AML-193 (cell line): ENCODE measurements at places on chromosomes 5 and 9.

DNA sequence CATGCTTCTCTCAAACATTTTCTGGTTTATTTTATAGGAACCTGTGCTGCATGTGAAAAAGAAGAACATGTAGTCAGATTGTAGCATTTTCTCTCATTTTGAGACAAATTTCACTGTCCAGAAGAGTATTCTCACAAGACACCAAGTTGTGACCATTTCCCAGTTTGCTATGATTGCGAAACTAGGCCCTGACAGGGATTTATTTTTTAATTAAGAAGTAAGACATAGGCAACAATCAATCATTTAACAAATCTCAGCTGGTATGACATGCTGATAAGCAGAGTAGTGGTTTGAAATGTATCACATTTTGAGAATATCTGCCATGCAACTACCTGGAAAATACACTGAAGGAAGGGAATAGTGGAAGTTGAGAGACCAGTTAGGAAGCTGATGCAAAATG is 11.6 kb downstream of the OR13C8 start:
- no peak for DNase-seq

DNA sequence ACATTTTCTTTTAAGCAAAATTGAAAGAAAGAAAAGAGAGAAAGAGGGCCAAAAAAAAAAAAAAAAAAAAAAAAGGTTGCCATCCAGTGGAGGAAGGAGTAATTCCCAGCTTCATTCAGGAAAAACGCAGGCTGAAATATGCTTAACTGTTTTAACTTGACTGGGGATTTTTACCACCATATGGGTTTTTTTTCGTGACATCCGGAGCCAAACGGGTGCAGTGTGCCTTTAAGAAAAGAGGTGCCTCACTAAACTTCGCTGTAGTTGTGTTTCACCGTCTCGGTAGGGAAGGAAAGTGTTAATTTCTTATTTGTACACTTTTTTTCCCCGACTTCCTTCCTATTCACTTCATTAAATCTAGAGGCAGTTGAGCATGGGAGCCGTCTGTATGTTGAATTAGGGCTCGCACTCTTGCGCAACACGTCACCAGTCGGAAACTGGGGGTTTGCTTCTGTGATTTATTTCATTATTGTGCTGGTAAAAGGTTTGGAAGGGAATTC is 143.0 kb downstream of the SMARCA2 start:
- DNase-seq, result peak; percentile 84

DNA sequence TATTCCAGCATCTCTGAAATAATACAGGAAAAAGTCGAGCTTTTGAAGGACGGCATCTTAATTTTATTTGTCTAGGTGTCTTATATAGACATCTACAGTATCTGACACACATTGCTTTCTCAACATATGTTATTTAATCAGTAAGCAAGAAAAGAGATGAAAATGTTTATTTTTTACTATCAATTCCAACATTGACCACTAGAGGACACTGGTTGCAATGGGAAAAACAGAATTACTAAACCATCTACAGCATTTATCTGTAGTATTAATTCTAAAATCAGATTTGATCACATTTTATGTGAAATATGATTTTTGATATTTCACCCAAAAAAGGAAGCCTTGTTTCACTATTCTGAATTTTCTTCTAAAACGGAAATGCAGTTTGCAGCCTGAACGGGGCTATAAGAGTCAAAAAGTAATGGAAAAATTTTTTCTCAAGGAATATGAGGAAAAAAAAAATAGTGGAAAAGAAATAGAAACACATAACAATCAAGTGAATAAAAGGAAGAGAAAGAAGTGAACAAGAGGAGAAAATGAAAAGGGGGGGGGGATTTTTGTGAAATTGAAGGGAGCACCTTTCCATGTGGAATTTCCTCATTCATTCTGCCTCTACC is 98.6 kb downstream of the OSTF1 start:
- peak; percentile 41 for DNase-seq

GRCh38 chr5:170791325-170791954 is 7.9 kb downstream of the GABRP start:
- DNase-seq, result peak; percentile 25

DNA sequence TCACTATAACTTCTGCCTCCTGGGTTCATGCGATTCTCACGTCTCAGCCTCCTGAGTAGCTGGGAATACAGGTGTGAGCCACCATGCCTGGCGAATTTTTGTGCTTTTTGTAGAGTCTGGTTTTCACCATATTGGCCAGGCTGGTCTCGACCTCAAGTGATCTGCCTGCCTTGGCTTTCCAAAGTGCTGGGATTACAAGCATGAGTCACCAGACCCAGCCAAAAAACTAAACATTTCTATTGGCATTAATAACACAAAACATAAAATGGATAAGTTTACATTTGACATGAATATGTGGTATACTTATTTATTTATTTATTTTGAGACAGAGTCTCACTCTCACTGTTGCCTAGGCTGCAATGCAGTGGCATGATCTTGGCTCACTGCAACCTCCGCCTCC is 13.6 kb upstream of the REEP5 start:
- no peak for DNase-seq

- no peak for DNase-seq
Observed at GRCh38 chr9:29751226-29751625, 2177.9 kb upstream of the C9orf72 start.

GRCh38 chr9:95266649-95267048 is 50.9 kb downstream of the FANCC start:
- DNase-seq, result no peak

DNA sequence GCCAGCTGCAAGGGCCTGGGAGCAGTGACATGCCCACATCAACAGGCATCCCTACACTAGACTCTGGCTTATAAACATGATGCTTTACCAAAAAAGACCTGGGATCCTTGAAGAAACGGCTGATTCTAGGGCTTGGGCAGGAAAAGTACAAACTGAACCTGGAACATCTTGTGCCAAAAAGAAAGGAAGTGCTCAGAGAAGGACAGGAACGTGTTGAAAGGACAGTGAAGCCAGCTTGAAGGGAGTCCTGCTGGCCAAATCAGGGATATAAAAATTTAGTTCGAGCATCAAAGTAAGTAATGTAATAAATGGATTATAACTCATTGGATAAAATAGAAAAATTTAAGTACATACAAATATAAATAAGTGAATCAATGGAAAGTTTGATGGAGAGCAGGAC is 58.1 kb downstream of the ALDH7A1 start:
- no peak for DNase-seq

GRCh38 chr5:55467862-55468551 is 66.8 kb downstream of the PLPP1 start:
- no peak for DNase-seq

DNA sequence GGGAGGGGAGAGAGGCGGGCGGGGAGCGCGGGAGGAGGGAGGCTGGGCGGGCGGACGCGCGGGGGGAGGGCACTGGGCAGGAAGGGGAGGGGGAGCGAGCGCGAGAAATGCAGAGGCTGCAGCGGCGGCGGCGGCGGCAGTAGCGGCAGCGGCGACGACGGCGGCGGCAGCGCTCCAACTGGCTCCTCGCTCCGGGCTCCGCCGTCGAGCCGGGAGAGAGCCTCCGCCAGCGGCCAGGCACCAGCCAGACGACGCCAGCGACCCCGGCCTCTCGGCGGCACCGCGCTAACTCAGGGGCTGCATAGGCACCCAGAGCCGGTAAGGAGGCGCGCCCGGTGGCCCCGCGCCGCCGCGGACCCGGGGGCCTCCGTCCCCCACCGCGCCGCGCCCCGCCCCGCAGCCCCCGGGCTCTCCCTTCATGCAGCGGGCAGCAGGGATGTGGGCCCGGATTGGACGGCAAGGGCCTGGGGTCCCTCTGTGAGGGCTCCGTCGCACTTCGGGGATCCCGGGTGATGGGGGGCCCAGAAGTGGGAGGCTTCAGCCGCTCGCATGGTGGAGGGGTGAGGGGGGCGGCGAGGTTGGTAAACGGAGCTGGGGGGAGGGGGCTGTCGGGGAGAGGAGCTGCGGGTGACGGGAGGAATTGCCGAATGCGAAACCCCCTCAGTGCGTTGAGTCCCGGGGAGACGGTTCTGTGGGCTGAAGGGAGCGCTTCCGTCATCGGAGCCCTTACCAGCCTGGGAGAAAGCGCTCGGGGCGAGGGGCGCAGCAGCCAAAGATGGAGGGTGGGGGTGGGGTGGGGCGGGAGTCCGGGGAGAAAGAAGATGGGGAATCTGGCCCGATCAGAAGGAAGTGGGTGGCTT is at the start of gene BASP1:
Gene BASP1 (plus strand): TSS at position 139 of the 860 bp plus-strand sequence. CDS start 57,586 bp downstream, outside the sequence.
- DNase-seq, result no peak

DNA sequence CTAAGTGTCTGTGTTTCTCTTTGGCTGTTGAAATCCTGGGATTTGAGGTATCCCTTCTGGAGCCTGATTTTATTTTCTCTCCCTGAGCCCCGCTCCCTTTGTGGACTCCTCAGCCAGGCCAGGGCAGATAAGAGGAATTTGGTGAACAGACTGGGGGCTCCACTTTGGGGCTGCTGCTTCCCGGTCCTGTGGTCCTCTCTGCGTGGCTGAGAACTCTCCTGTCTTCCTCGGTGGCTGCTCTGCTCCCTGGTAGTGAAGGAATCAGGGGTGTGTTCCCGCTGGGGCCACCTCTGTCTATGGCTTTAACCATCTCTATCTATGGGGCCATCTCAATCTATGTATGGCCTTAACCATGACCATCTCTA is 71.7 kb upstream of the SH3PXD2B start:
- no peak for DNase-seq

DNA sequence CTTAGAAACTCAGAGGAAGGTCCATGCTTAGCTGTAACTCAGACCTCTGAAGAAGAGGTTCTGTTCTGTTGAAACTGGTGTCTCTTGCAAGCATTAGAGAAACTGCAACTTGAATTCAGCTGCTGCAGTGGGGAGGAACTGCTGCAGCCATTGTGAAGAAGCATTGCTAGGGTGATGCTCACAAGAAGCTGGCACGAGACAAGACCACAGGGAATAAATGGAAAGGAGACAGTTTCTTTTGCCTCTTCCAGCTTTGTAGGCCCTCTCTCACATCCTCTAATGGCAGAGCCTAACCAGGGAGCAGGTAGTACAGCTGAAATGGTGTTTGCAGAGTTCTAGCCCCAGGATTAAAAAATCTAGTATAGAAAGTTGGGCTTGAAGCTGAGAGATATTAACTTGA is 148.0 kb upstream of the DMAC1 start:
- no peak for DNase-seq

- DNase-seq, result no peak
Observed at GRCh38 chr9:99419070-99419469, 197.0 kb downstream of the SEC61B start.

DNA sequence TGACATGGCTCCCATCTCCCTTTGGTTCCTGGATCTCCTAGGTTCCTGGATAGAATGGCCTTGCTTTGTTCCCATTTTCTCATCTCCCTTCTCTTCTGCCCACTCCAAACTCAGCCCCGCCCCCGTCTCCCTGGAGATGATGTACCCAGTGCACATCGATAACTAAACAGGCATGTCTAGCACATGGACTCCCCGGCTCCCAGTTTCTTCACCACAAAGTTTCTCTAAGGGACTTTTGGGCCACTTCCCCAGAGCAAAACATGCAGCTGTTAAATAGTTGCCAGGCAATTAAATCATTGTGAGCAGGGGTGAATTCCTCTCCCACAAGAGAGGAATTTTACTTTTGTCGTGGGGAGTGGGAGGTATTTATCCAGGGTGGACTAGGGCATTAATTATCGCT is 259.0 kb downstream of the GADD45G start:
- DNase-seq, result no peak

- DNase-seq, result no peak
Observed at GRCh38 chr5:14212838-14213237, 69.7 kb downstream of the TRIO start.

DNA sequence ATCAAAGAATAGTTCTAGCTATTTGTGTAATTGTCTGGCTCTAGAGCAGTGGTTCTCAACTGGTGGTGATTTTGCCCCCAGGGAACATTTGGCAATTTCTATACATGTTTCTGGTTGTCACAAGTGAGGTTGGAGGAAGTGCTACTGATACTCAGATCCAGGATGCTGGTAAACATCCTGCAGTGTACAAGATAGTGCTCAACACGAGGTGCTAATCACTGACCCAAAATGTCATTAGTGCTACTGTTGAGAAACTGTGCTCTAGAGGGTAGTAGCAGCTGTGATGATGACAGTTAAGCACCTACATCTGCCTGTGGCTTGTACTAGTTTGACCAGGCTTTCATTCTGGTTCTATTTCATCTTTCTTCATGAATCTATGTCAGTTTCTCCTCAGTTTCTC is 22.1 kb downstream of the LRRC19 start:
- no peak for DNase-seq

DNA sequence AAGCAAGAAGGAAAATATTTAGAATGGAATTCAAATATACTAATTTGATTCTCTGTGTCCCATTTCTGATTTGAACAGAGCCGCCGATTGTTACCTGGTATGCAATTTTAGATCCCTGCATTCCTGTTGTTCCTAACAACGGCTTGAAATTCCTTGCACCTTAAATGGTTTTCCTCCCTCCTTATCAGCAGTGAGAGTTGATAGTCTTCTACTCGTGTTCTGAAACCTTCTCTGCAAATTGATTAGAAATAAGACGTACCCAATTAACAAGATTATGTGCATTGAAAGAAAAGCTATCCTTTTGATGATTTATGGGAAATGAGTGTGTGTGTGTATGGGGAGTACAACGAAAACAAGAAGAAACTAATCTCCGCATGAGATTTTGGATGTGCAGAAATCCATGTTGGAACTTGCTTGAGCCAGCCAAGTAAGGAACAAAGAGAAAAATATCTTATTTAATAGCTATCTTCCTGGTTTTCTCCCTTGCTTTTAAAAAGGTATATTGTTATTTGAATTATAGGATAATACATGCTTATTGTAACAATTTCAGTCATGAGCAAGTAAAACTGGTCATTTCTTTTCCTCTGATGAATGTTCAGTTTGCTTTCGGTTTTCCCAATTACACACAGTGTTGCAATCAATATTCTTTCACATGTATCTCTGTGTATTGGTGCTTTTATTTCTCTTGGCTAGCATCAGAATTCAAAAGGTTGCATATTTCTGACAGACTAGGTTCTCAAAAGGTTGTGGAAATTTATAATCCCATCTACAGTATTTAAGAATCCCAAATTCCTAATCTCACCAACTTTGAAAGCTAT is 211.1 kb upstream of the ACTBL2 start:
- DNase-seq, result no peak

DNA sequence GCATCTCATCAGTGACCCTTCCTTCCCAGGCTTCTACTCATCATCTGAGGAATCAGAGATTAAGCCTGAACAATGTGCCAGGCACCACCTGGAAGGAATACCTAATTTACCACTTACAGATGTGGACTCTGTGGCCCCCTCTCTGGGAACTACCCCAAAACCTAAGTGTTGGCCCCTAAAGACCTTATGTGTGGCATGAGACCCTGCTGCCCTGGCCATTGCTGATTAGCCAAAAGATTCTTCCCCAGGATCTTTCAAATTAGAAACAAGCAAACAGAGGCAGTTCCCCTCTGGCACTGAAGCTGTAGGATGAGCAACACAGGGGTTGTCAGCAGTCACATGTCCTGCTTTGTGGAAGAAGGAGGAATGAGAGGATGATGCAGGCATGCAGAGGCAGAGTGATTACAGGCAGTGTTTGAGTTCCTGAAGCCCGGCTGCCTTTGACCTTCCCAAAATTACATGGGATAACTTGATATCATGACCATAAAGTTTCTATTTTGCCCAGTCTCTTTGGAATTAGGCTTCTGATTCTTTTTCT is 10.6 kb downstream of the SPINK4 start:
- no peak for DNase-seq

GRCh38 chr9:103242025-103242424 is 246.9 kb downstream of the CYLC2 start:
- DNase-seq, result no peak
